ENCODE measurements at places on chromosomes 2 and 18.

DNA sequence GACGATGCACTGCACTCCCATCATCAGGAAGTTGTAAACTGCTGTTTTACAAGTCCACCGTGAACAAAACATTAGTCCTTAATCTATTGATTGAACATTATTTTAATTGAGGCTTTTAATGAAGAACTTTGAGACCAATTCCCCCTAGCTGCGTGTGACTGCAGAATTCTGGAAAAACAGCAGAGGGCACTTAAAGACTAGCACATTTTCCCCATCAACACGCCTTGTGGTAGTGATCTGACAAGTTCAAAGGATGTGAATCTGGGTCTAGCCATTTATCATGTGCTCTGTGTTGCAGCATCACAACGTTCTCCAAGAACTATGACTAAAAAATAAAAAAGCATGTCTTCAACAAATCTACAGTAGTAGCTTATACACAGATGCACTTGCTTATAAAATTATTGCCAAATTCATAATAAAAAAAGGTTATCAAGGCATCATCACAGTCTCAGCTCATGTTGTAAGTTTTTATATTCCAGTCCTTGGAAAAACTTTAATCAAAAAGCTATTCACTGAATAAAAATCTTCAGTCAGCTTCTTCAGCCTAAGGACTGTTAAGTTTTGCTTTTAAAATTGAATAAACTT is 35.8 kb downstream of the SKOR2 start:
- no peak for DNase-seq

GRCh38 chr2:203782262-203782976 is 76.0 kb downstream of the CD28 start:
- peak; percentile 37 for DNase-seq

DNA sequence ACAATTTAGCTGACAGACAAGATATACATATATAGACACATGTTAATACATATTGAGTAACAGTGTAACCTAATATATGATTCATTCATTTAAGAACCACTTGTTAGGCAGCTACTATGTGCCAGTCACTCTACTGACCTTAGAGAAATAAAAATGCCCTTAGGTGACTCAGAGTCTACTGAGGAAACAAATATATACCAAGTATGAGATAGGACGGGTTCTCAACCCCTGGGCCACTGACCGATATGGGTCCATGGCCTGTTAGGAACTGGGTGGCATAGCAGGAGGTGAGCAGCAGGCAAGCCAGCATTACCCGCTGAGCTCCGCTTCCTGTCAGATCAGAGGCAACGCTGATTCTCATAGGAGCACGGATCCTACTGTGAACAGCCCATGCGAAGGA is 14.8 kb downstream of the STRN start:
- no peak for DNase-seq

GRCh38 chr2:233426619-233427342 is 72.5 kb downstream of the DGKD start:
- peak; percentile 37 for DNase-seq

GRCh38 chr18:57561728-57562423 is 24.6 kb downstream of the FECH start:
- no peak for DNase-seq

- DNase-seq: no peak
Observed at GRCh38 chr18:7778181-7778580, 211.1 kb downstream of the PTPRM start.

- peak; percentile 76 for DNase-seq
Observed at GRCh38 chr2:197310271-197310985, at the start of gene ANKRD44. Gene ANKRD44 (minus strand): TSS chr2:197310780. CDS start chr2:197310604, 176 bp downstream.

- no peak for DNase-seq
Observed at GRCh38 chr2:77519164-77519887, 2.9 kb downstream of the LRRTM4 start.

- no peak for DNase-seq
Observed at GRCh38 chr2:72497763-72498162, 328.1 kb downstream of the EXOC6B start.

- no peak for DNase-seq
Observed at GRCh38 chr2:174916270-174916930, 88.8 kb downstream of the CHN1 start.

DNA sequence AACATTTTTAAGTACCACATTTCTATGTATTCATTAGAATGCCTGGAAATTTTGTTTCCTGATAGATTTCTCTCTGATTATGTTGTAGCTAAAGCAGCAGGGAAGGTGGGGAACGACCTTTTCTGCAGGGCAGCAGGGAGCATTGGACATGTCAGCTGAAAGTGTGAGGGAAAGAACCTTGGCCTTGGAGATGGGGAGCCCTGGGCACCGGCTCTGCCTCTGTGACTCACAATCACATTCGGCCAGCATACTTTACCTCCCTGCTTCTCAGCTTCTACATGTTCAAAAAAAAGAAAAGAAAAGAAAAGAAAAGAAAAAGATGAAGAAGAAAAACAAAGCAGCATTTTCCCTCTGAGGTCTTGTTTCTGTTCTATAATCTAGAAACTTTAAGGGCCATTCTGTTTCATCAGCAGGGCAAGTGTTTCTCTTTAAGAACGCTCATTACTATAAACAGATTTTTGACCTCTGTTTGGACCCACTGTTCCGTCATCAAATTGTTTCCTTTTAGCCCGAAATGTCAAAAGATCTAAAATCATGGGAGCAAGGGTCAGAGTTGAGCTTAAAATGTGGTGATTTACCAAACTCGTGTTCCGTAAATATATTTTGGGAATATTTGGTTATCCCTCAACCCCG is 27.9 kb downstream of the SETBP1 start:
- DNase-seq: no peak

Data from stimulated activated CD4-positive, alpha-beta T cell treated with anti-CD3 and anti-CD28 coated beads, TNF-alpha, amount 100 ng/mL, for 1 hour (primary cell).